Trophoblast cell (in vitro differentiated cells and primary cell): ENCODE measurements at places on chromosomes 5 and 9.
A peak's percentile ranks its signal among the peaks of the same experiment; 100 is the strongest.

DNA sequence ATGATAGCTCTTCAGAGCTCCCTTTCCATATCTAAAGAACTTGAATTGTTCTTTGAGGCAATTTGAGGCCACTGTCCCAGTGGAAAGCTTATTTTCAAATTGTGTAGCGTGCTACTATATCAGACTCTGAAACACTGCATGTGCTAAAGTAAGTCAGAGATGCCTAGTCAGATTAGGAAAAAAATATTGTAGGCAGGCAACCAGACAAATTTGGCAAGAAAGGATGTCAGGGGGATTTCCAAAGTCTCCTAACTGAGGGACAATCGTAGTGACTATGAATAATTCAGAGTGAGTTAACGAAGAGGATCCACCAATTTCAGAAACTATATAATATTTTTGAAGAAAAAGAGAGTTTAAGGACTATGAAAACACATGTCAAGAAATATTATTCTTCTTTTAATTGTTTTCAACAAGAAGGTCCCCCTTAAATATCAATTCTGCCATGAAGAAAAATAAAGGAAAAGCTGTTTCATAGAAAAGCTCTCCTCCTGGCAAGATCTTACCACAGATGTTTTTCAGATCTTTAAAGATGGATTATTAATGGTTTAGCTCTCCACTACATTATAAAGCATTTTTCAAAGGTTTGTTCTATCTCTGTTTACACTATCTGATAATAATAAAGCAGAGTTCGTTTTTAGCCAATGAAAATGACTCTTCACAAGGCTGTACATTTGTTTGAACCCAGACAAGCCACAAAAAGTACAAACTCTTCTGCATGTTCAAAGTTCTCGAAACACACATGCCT, 273.5 kb upstream of the PTGER4 start:
- peak; percentile 49 for DNase-seq

GRCh38 chr5:131228646-131229045, 35.2 kb upstream of the CDC42SE2 start:
- DNase-seq: no peak

- DNase-seq: no peak
Observed at GRCh38 chr9:126628969-126629674, 15.4 kb downstream of the LMX1B start.

DNA sequence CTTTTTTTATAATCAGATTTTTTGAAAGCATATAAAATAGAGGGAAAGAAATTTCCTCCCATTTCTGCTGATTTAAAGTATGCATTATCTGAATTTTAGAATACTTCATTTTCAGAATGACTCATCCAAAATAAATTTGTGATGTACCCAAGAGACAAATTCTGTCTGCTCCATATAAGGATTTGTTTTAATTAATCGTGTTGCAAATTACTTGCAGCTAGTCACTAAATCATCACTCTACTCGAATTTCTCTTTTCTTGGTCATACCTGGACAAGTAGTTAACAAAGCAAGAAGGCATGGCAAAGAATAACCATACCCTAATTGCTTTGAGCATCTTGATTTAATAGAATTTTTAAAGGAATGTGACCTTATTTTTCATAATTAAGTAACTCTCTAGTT, 284.1 kb upstream of the GRAMD2B start:
- DNase-seq: no peak

DNA sequence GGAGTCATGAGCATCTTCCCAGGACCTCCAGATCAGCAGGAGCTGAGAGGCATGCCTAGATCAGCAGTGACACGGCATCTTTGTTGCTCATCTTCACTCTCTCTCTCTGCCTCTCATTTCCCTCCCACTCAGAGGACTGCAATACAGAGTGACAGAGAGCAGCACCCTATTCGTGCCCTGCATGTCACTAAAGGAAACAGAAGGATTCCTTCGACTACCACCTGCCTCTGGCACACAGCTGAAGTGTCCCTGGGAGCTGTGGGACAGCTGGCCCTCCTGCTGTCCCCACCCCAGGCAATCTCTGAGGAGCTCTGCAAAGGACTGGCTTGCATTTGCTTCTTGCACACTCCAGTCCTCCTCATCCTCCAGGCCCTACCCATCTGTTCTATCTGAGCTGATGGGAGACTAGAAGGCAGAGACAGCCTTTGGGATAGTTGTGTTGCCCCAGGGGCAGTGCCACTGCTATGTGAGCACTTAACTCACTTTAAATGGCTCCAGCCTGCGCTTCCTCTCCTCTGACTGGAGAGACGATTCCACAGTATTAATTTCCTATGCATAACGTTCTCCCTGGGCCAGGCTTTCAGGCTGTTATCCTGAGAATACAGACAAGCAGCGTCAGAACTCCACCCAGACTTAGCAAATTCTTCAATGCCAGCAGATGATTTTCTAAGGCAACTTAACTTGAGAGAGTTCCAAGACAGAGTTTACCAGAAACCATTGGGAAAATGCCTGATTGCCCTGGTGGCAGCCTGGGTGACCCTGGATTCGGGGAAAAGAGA, 167.6 kb upstream of the MAP1B start:
- no peak for DNase-seq

GRCh38 chr5:96582343-96582742, 79.8 kb upstream of the CAST start:
- DNase-seq: no peak

DNA sequence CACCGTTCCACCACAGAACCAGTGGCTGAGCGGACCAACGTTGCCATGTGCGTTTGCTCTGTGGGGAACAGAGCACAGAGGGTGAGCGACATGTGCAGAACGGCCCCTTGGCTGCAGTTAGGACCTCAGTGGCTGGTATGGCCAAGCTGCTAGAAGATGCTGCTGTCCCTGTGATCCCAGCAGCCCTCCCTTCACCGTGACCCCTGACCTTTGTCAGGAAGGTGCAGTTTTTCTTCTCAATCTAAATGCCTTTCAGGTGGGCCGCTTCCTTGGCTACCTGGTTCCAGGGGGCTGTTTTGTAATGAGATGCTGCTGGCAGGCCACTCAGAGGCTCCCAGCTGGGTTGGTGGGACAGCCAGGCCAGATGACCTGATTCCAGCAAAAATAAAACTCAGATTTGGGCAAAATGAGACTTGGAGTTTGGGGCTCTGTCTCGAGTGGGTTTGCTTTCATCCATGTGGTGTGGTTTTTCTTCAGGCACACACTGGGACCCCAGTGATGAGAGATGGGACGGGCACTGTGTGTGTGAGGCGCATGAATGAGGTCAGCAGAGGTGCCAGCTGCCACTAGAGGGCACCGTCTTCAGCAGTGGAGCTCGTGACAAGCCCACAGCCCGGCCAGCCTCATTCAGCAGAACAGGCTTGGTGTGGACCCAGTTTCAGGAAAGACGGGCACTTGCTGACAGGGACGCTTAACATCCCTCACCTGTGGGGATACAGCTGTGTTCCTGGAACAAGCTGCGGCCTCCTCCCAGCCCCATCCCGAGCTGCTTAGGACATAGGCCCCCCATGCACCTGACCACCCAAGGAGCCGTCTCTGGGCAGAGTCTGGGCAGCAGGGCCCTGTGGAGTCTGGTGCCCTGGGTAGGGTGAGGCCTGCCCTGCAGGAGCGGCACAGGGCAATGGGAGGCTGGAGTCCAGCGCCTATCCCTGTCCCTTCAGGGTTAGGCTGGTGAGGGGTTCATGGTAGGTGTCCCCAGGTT, 4.1 kb downstream of the MRPS2 start:
- DNase-seq: peak; percentile 57

GRCh38 chr5:135204151-135204600, 170.1 kb upstream of the PITX1 start:
- no peak for DNase-seq

DNA sequence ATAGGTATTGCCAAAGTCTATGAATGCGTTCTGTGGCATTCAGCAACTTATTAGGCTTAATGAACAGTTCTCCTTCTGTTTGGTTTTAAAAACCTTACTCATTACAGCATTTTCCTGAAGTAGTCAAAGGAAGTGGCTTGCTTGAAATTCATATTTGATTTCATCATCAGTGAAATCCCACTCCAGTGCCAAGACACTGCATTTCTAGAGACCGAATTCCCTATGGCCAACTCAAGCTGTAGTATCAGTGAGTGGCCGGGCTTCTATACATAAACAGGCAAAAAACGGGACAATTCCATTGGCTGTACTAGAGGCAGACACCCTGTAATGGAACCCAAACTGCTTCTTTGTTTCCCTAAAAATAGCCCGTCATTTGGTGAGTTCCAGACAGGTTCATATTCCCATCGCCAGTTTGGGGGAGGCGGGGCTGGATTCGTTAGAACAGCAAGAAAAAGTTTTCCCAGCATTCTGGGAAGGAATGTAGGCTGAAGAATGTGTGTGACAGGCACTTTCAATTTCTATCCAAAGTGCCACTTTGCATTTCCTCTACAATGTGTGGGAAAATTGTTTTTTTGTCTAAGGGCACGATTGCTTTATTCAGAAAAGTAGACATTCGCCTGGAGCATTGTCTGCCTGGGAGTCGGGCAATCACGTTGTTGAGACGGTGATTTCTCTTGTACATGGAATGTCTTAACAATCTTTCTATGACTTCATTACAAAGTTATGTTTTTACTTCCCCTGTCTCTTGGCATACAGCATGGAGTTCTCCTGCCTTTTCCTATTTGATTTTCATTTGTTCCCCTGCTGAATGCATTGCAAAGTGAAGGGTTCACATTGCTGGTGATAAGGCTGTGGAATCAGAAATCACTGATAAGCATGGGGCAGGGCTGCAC, 141.8 kb upstream of the MAST4 start:
- peak; percentile 80 for DNase-seq

GRCh38 chr9:108671794-108672193, 184.0 kb downstream of the ACTL7B start:
- DNase-seq: no peak

DNA sequence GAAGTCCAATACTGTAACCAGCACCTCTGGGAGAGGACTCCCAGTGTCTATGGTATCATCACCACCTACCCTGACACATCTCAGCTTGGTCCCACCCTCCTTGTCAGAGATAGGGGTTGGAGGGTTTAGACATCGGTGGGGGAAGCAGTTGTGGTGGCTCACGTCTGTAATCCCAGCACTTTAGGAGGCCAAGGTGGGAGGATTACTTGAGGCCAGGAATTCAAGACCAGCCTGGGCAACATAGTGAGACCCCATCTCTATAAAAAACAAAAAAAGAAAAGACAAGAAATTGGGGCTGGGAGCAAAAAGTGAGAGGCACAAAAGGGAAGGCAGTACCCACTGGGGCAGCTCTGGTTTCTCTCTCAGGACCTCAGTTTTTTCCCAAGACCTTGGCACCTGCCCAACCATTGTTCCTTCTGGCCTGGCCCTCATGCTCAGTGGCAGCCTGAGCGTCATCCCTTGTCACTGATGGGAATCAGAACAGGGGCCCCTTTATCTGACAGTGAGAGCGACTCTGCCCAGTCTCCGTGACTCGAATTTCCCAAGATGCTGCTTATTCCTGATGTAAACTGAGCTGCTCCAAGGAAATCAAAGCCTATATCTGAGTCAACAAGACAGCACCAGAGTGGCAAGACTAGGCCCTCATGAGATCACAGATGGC, 80.5 kb upstream of the HSPA9 start:
- no peak for DNase-seq

DNA sequence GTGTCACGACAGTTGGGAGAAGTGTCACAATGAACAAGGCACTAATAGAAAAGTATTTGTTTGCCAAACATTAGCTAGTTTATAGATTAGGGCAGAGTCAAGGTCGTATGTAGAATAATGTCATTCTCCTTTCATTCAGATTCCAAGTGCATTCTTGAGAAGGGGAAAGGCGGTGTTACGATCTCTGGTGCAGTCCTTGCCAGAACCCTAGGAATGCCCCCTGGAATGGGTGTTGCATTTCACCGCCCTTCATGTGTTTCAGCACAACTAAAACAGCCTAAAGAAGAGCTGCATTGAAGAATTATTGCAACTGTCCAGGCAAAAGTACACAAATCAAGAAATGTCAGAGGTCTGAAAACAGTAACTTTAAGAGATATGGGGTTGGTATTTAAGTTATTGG, 721.0 kb upstream of the WWC1 start:
- no peak for DNase-seq

GRCh38 chr9:98184326-98184725, 8.1 kb downstream of the CORO2A start:
- peak; percentile 54 for DNase-seq

DNA sequence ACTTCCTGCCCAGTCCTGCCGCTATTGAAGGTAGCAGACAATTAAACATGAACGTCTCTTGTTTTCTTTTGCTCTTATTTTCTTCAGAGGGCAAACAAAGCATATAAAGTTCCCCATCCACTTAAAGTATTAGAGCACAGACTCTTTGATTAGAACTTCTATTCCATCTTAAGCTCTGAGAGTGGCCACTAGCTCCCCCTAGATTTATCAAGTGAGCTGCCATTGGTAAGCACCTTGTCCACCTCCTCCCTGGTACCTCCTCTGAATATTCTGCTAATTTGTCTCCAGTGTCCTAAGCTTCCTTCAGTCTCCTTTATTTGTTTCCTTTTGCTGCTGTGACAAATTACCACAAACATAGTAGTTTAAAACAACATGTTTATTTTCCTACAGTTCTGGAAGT, 264.3 kb upstream of the KCNN2 start:
- DNase-seq: no peak

- no peak for DNase-seq
Observed at GRCh38 chr5:155676967-155677366, 650.0 kb upstream of the SGCD start.

DNA sequence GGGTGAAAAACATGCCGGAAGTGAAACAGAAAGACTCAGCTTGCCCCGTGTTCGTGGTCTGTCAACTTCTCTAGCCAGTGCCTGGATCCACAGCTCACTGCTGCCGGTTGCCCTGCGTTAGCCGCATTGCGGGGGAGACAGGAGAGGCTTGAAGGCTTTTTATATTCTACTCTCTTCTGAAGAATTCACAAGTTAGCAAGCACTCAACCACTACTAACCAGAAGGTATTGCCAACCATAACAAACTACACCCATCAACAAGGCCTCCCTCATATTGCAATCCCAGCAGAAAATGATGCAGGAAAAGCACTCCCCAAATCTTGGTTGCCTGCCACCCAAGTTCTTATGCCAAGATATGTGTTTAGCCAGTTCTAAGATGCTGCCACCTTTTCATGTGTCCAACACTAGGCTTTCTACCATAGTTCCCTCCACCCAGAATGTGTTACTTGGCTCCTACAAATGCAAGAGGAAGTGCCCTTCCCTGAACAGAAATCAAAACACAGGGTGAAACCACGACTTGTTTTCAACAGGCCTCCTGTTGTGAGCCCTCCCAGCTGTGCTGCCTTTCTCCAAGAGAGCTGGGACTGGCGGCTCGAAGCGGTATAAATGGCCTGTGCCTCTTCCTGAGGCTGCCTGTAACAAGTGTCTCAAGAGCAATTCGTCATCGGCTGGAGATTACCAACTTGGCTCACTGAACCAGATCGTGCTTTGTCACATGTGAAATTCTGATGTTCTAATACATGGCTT, 129.0 kb downstream of the SNX18 start:
- DNase-seq: peak; percentile 21

GRCh38 chr5:132268769-132269551, 11.5 kb downstream of the PDLIM4 start:
- DNase-seq: peak; percentile 43
